HepG2 (cell line): ENCODE measurements at places on chromosomes 1 and 21.

GRCh38 chr1:222370913-222371675, 176.8 kb downstream of the HHIPL2 start:
- DNase-seq = no peak

GRCh38 chr1:230167419-230167852, 100.4 kb downstream of the GALNT2 start:
- DNase-seq = peak; percentile 49

GRCh38 chr1:157732755-157733154, 32.2 kb upstream of the FCRL3 start:
- DNase-seq = no peak

- no peak for DNase-seq
Measured at GRCh38 chr21:44503901-44504399, 36.0 kb downstream of the KRTAP10-1 start.
